ENCODE measurements at places on chromosomes 7 and 10. TPM values are rescaled to one million over a fixed set of nuclear protein-coding genes. Genes with fewer than 3 reads are reported as not detected.

DNA sequence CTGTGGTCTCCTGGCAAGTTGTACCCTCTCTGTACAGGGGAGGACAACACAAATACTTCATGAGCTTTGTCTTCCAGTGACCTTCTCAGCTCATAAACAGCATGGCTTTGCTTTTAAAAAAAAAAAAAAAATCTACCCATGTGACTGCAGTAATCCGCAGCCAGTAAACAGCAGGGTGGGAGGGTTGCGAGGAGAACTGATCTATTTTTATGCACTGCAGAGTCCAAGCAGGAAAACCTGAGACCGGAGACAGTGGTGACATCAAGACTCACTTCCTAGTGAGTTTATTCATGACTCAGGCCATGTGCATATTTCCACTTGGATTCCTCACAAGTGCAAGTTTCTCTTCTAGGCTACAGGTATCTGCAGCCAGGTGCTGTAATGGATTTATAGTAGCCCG, 127.9 kb downstream of the NRF1 start:
- DNase-seq, result peak; percentile 76

DNA sequence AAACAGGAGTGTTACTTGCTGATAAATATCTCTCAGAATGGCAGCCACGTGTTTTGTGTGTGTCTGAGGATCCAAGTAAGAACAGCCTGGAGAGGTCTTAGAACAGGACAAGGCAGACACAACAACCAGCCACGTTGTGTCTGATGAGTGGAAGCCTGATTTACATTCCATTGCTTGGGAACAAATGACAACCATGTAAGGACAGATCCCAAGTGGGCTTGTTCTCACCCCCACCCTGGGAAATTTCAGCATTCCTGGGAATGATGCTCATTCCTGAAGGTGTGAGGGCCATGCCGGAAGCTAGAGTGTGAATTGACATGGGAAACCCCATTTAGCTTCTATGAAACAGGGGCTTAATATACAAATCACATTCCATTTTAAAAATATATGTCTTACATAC, 35.9 kb downstream of the IL6 start:
- DNase-seq, result no peak

- DNase-seq, result no peak
Observed at GRCh38 chr7:156156734-156157408, 344.6 kb upstream of the SHH start.

DNA sequence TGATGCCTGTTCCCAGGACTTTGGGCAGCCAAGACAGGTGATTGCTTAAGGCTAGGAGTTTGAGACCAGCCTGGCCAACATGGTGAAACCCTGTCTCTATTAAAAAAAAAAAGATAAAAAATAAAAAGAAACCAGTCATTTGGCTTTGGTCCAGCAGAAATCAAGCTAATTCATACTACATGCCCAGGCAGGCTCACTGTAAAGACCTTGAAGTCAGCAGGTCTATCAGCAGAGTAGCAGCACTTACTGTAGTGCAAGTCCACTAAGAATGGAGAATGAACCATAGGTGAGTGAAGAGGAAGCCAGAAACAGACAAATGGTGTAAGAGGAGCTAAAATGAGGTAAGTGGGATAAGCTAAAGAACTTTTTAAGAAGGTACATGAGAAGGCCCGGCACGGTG, 24.7 kb downstream of the PSPH start:
- no peak for DNase-seq

DNA sequence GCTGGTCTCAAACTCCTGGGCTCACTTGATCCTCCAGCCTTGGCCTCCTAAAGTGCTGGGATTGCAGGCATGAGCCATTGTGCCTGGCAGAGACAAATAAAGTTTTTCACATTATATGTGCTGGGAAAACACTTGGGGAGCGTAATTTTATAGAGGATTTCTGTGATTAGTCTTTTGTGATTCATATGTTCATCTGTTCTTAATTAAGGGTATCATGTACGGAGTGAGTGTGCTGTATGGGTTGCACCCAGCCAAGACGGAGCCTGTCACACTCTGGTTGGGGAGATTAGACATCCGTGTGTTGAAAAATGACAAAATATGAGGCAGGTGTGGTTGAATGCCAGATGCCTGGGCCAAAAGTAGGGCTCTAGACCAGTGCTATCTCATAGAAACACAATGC, 10.3 kb downstream of the ADRB1 start:
- no peak for DNase-seq

- DNase-seq, result no peak
Observed at GRCh38 chr10:112092519-112092918, 91.0 kb downstream of the GPAM start.

- no peak for DNase-seq
Observed at GRCh38 chr10:62183442-62183841, 85.2 kb downstream of the RTKN2 start.

DNA sequence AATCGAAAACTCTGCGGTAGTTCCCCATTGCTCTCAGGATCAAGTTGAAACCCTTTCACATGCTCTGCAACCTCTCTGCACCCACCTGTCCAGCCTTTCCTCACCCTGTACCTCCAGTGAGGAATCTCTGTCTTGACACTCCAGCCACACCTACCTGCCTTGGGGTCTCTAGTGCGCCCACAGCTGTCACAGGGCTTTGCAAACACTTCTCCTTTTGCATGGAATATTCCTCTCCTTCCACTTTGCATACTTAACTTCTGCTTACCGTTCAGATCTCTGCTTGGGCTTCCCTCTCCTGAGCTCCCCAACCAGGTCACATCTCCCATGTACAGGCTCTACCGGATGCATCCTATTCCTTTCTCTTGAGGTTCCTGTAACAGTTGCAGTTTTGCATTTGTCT, 6.6 kb upstream of the ZYX start:
- no peak for DNase-seq

DNA sequence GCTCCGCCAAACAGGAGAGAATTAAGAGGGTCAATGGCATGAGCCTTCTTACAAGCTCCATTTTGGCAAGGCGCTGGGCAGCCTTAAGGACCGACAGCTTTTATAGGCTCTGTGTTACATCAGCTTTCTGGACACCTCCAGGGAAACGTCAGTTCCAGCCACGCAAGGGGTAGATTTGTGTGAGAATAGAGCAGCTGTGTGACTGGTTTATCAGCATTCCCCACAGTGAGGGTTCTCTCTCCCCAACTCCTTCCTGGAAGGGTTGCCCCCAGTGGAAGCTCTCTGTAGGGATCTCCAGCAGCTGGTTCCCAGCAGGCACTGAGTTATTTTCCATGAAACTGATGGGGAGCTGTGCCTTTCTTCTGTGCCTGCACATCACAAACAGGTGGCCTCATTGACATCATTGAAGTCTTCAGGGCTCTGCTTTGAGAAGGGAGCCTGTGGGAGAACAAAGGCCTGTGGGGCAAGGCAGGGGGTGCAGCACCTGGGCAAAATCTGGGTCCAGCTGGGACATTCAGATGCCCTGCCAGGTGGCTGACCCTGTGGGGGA, at the start of gene CUZD1:
Gene CUZD1, minus strand, starts transcription at position 75 of the 550 bp plus-strand sequence. Its CDS starts 14 bp downstream, at position 61.
- DNase-seq, result no peak

DNA sequence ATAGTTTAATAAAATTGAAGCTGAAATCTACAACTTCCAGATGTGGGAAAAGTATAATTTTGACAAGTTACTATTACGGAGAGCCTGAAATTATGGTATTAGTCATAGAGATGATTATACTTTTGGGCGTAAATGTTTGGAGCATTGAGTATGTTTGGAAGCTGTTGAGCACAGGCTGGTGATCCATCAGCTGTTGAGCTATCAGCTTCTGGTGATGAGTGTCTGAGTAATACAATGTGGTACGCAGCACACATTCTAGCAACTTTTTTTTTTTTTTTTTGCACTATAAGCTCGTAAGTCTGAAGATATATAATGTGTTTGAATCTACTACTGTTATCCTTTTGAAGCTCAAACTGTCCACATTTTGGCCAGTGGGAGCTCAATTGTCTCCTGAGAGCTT, 123.4 kb downstream of the ATE1 start:
- DNase-seq, result peak; percentile 88

- no peak for DNase-seq
Observed at GRCh38 chr7:36683695-36684357, 40.5 kb downstream of the AOAH start.

DNA sequence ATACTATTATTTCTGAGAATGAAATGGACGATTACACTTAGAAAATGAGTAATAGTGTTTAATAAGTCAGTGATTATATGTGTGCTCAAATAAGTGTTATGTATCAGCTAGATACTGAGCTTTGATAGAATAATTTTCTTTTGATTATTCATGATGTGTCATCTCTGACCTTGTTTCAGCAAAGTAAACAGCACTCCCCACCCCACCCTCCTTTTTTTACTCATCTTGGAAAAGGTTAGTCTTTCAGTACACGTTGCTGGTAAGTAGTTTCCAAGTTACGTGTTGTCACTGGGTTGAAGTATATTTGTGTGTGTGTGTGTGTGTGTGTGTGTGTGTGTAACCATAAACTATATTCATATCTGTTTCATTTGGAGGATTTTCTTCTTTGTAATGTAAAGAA, 84.1 kb downstream of the GNAI1 start:
- DNase-seq, result peak; percentile 95

DNA sequence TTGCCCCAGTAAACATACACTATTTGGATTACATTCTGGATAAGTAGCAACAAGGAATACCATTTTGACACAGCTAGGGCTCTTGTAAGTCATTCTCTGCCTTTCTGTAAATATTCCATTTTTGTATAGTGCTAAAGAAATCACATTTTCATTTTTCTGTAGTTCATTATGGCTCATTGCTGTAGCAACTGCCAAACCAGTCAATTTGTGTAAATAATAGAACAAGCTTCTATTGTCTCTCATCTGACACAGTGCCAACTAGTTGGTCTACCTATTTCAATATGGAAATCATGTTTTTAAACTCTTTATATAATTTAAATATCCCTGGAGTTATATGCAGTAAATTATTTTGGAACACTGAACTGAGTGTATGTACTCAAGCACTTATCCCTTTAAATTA, 193.7 kb downstream of the RELN start:
- DNase-seq, result no peak

- no peak for DNase-seq
Observed at GRCh38 chr10:50894312-50894711, 8.9 kb upstream of the A1CF start.

DNA sequence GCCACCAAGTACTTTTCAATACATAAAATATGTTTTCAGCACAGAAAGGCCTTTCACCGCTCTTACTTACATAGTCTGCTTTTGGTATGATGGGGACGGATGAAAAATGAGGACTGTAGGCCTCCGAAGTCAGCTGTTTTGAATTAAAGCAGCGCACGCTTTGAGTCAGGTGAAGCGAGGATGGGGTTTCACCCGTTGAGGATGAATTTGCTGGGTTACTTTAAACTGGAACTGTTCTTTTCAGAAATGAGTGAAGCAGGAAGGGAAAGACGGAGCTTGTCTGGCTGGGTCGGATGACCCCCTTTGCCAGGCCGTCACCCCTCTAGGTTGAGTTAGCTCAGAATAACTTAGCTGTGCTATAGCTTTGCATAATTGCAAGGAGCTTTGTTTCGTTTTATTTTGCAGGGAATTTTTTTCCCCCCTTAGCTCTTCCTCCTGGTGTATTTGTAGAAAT, 40.0 kb downstream of the CUX1 start:
- DNase-seq, result no peak

DNA sequence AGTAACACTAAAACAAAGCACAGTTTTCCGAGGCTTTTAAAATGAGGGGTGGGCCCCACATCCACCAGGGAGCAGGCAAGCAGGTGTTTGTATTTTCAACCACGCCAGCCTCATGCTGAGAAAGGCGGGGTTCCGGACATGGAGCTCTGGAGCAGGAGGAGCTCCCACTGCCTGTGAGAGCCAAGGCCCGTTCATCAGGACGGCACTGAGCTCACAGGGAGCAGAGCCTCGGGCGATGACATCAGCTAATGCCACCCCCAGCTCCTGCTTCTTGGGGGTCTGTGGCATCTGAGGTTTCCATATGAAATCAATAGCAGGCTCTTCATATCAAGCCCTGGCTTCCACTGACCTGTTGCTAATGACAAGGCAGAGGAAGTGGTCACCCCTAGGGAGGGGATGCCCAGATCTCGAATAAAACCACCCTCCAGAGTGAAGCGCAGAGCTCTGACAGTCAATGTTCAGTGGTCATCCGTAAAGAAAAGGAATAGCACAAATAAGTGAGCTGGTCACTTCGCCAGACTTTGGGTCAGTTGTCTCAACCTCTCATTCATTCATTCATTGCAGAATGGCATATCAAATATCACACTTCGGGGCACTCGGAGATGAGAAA, 89.1 kb downstream of the TNS3 start:
- DNase-seq, result no peak

DNA sequence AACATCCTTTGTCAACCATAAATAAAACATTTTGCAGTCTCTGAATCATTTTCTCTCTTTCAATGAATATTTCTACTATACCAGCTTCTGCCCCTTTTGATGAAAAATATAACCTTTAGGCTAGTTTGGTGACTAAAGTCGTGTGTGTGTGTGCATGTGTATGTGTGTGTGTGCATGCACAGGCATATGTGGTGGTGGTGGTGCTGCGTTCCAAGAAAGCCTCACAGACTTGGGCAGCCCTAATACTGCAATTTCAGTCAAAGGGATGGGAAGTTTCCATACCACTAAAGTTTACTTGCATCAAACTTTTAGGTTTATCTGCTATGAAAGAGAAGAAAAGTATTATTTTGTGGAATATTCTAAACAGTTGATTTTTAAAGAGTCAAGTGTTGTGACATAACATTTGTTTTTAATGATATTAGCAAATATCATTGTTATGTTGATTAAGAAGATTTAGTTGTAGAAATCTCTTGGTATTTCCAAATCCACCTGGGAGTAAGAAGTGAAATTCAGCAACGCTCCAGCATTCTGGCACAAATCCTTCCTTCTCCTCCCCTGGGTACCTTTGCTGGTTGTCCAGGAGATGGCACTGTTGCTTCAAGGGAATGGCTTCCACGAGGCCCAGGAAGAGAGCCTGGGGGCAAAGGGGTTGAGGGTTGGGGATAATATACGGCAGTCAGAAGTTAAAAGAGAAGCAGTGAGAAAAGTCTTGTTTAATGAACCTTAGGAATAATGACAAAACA, 41.5 kb downstream of the ASB4 start:
- peak; percentile 44 for DNase-seq

GRCh38 chr7:12110425-12110824, 100.7 kb upstream of the TMEM106B start:
- no peak for DNase-seq

DNA sequence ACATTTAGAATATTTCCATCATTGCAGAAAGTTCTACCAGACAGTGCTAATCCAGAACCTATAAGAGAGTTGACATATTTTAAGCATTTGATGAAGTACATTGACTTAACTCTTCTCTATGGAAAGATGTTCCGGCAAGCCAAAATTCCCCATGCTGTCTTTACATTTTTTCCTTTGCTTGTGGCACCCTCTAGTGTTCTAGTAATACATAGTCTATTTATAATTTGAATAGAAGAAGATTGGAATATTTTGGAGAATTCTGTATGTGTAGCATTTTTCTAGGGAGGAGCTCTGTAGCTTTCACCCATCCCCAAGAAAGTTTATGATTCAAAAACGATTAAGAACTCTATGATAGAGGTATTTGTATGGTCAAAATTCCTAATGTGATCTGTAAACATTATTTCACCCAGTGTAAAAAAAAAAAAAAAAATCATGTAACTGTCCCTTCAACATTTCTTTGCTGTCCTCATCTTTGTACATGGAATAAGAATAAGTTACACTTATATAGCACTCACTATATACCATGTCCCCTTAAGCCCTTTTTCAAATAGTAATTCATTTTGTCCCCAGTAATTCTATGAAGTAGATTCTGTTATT, 33.2 kb downstream of the NRF1 start:
- DNase-seq, result peak; percentile 68

Gene PLEKHS1
- total RNA-seq, result not detected

Gene STEAP1B
- total RNA-seq, result 21.1 TPM

Gene MCM10
- total RNA-seq, result 11.8 TPM

Gene CLDN3
- not detected for total RNA-seq

Gene GLI3
- 1.7 TPM for total RNA-seq

Gene WIPF3
- not detected for total RNA-seq

Gene MYL10
- not detected for total RNA-seq

Gene TMEM184A
- 0.28 TPM for total RNA-seq

Gene FAM25C
- total RNA-seq, result not detected

Gene LAMB4
- total RNA-seq, result under 0.01 TPM

Data from IMR-90 (cell line).